ENCODE measurements at places on chromosomes 1 and 21. TPM values are rescaled to one million over a fixed set of nuclear protein-coding genes. Genes with fewer than 3 reads are reported as not detected.
A peak's percentile ranks its signal among the peaks of the same experiment; 100 is the strongest.

GRCh38 chr21:38849776-38850175, 44.0 kb downstream of the ETS2 start:
- H3K4me1 ChIP-seq: no peaks in the 10 kb centered on the region
- no peaks in the 10 kb centered on the region for H3K36me3 ChIP-seq
- no peak for DNase-seq
- no peak overlapping the region for H3K4me3 ChIP-seq
- H3K27me3 ChIP-seq: no peaks in the 10 kb centered on the region

Gene MMEL1
- total RNA-seq: 3.2 TPM

DNA sequence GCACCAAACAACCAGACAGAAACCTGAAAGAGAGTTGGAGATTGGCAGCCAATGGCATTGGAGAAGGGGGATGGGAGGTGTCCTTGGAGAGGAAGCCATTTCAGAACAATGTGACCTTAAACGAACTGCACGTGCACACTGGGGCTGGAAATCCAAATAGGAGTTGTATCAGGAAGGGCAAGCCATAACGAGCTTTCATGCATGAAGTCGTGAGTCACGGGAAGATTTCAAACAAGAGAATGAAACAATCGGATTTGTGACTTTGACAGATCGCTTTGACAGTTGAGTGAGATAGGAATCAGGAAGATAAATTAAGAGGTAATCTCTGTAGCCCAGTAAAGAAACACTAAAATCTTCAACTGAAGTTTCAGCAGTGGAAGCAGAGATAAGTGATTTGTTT, 445.8 kb upstream of the ZP4 start:
- H3K27ac ChIP-seq: no peak overlapping the region
- no peaks in the 10 kb centered on the region for H3K36me3 ChIP-seq
- no peak for DNase-seq

DNA sequence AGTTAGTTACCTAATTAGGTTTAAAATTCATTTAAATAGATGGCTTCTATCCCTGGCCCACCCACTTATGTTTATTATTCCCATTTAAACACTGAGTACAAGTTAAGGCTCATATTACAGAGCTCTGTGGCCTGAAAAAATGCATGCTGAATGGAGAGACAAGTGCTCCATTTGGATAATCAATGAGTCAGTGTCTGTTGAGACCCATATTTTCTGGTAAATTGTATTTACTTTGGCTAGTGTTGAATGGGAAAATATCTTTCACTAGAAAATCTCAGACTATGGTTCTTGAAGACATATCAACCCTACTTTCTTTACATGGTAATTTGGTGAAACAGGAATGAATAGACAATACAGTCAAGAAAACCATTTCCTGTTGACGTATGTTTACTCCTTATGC, 356.0 kb downstream of the S1PR1 start:
- no peaks in the 10 kb centered on the region for H3K4me1 ChIP-seq
- no peak for DNase-seq
- no peaks in the 10 kb centered on the region for H3K27me3 ChIP-seq
- H3K27ac ChIP-seq: no peak overlapping the region

GRCh38 chr1:213008564-213008963, 7.1 kb downstream of the ANGEL2 start:
- H3K4me1 ChIP-seq: no peaks in the 10 kb centered on the region
- H3K36me3 ChIP-seq: peaks cover 72% of the 10 kb centered on the region
- no peak overlapping the region for H3K27ac ChIP-seq

DNA sequence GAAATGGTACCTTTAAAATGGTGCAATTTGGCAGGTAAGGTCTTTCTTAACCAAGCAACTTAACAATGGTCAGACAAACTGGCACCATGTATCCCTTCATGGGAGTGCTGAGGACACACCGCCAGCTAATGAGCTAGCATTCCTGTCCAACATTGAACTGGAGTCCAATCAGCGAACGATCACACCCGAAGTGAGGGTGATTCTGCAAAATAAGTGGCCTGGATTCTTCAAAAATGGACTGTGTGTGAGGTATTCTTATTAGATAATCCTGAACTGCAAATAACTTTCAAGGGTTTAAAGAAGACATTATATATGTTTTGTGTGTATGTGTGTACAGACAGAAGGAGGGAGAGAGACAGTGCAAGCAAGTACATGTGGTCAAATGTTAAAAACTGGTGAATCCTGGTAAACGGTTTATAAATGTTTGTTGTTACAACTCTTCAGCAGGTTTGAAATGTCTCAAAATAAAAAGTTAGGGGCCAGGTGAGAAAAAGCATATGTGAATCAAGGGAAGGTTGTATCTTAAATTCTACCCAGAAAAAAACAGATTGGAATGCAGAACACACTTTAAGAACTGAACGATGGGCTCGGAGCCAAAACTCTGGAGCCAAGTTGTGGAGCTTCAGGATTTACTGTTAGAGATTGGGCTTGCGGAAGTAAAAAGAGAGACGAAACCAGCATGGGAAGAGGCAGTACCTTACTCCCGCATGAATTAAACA, 20.9 kb downstream of the GADD45A start:
- no peak for DNase-seq
- H3K4me3 ChIP-seq: no peak overlapping the region
- peaks cover 3% of the 10 kb centered on the region for H3K4me1 ChIP-seq
- peaks cover 27% of the 10 kb centered on the region for H3K36me3 ChIP-seq
- H3K27me3 ChIP-seq: no peaks in the 10 kb centered on the region

DNA sequence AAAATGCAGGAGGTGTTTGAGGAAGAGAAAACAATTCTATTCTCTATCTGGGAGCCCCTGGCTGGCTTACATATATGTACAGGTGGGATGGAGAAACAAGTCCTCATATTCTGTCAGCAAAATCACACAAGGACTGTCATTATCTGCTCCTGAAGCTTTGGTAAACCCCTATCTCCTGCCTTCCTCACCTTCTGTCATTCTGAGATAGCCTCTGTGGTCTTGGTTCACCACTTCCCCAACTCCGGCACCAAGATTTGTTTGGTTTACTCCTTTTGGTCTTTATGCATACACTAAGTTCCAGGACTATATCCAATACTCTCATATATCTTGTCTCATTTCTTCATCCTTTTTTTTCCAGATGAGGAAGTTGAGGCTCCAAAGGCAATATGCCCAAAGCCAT, 551.1 kb downstream of the PLPP3 start:
- DNase-seq: no peak
- H3K27me3 ChIP-seq: no peaks in the 10 kb centered on the region
- H3K4me1 ChIP-seq: no peaks in the 10 kb centered on the region

- no peaks in the 10 kb centered on the region for H3K4me1 ChIP-seq
- H3K4me3 ChIP-seq: no peak overlapping the region
- no peak for DNase-seq
- no peak overlapping the region for H3K27ac ChIP-seq
Observed at GRCh38 chr1:29062157-29062942, 61.4 kb downstream of the TMEM200B start.

Gene CNR2
- total RNA-seq: 0.06 TPM

Gene LRRC38
- total RNA-seq: 0.17 TPM

GRCh38 chr1:149877211-149877946, 22.0 kb upstream of the BOLA1 start:
- no peak overlapping the region for H3K4me3 ChIP-seq
- H3K36me3 ChIP-seq: no peaks in the 10 kb centered on the region
- H3K27me3 ChIP-seq: no peaks in the 10 kb centered on the region

DNA sequence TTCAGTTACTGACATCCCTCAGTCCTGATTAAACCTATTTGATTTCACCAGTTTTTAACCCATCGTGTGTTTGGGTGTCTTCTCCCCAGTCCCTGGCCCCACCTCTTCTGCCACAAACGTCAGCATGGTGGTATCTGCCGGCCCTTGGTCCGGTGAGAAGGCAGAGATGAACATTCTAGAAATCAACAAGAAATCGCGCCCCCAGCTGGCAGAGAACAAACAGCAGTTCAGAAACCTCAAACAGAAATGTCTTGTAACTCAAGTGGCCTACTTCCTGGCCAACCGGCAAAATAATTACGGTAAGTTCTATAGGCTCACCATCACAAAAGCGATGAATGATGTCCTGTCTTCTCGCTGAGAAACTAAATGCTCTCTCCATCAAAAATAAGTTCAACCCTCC, 28.7 kb downstream of the NBPF3 start:
- H3K36me3 ChIP-seq: no peaks in the 10 kb centered on the region
- H3K27me3 ChIP-seq: no peaks in the 10 kb centered on the region
- no peak overlapping the region for H3K27ac ChIP-seq
- H3K4me3 ChIP-seq: no peak overlapping the region
- H3K4me1 ChIP-seq: no peaks in the 10 kb centered on the region
- no peak for DNase-seq

Gene PRDM16
- 21.0 TPM for total RNA-seq

Gene TAS1R1
- total RNA-seq: not detected

Gene OR2T11
- not detected for total RNA-seq

DNA sequence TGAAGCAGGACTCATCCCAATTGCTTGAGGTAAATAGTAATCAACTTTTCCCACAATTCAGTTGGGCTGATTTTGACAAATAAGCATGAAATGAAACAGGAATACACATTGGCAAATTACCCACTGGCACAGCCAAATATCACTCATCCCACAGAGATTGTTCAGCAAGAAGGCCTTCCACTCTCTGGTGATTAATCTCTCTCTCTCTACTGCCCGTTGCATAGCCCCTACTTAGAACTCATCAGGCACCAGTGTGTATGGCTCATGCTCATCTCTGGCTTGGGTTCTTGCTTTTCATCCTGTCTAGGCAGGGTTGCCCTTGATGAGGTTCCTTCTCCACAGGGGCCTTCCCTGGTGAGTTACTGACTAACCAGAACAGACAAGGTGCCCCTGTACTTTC, 1.1 kb downstream of the BSDC1 start:
- H3K4me3 ChIP-seq: peak overlapping the region; percentile 96
- H3K27ac ChIP-seq: no peak overlapping the region
- no peaks in the 10 kb centered on the region for H3K27me3 ChIP-seq
- H3K36me3 ChIP-seq: peaks cover 26% of the 10 kb centered on the region
- H3K4me1 ChIP-seq: peaks cover 20% of the 10 kb centered on the region
- DNase-seq: no peak

Gene PDPN
- 47.0 TPM for total RNA-seq

- no peak overlapping the region for H3K27ac ChIP-seq
- H3K4me1 ChIP-seq: no peaks in the 10 kb centered on the region
- H3K4me3 ChIP-seq: no peak overlapping the region
- no peaks in the 10 kb centered on the region for H3K27me3 ChIP-seq
- no peak for DNase-seq
Observed at GRCh38 chr1:72375226-72375625, 92.9 kb upstream of the NEGR1 start.

Gene DIRAS3
- total RNA-seq: 1.4 TPM

DNA sequence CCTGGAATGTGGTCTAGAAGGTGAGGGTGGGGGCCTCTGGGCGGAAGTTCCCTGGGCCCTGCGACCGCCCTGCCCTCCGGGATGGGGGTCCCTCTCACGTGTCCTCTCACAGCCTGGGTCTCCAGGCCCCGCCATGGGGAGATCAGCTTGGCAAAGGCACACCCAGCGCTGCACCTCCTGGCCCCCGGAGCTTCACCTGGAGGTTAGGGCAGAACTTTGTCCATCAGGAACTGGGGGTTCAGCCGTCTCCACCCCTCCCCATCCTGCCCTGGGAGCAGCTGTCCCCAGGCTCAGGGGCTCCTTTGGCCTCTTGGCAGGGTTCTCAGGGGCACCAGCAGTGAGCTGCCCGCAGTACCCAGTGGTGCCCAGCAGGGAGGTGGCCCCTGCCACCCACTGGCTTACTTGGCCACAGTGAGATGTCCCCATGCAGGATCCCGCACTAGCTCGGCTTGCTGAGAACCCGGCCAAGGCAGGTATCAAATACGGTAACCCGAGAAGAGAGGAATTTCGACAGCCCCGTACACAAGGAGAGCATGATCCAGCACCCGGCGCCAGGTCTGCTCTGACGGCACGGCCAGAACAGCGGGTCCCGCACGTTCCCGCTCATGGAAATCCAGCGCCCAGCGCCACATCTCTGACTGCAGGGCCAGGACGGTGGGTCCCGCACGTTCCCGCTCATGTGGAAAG, 36.7 kb downstream of the RRP1 start:
- no peaks in the 10 kb centered on the region for H3K36me3 ChIP-seq
- H3K4me3 ChIP-seq: no peak overlapping the region
- H3K27ac ChIP-seq: no peak overlapping the region
- peaks cover 11% of the 10 kb centered on the region for H3K27me3 ChIP-seq
- DNase-seq: no peak

Gene PLA2G5
- 4.9 TPM for total RNA-seq

DNA sequence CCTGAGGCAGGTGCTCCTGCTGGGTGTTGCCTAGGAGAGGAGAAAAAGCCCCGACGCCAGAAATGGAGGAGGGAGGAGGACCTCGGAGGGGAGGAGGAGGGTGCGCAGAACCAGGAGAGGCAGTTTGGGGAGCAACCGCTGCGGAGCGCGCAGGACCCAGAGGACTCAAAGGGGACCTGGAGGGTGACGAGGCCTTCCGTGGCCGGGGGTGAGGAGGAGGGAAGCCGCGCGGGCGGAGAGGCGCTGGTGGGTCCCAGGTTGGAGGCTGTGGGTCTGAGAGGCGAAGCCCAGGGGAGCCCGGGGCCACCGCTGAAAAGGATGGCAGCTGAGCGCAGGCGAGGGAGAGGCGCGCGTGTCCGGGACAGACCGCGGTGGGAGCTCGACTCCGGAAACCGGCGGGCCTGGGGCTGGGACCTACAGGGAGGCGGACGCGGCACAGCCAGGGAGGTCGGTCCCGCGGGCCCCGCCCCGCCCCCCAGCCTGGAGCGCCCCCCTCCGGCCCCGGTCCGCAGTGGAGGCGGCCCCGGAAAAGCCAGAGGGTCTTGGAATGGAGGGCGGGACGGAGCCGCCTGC, 15.1 kb downstream of the RNF223 start:
- no peak for DNase-seq
- H3K4me3 ChIP-seq: peak overlapping the region; percentile 52
- H3K36me3 ChIP-seq: no peaks in the 10 kb centered on the region
- peaks cover 43% of the 10 kb centered on the region for H3K27me3 ChIP-seq
- H3K27ac ChIP-seq: no peak overlapping the region
- H3K4me1 ChIP-seq: peaks cover 21% of the 10 kb centered on the region

Gene MYOC
- total RNA-seq: 0.69 TPM

DNA sequence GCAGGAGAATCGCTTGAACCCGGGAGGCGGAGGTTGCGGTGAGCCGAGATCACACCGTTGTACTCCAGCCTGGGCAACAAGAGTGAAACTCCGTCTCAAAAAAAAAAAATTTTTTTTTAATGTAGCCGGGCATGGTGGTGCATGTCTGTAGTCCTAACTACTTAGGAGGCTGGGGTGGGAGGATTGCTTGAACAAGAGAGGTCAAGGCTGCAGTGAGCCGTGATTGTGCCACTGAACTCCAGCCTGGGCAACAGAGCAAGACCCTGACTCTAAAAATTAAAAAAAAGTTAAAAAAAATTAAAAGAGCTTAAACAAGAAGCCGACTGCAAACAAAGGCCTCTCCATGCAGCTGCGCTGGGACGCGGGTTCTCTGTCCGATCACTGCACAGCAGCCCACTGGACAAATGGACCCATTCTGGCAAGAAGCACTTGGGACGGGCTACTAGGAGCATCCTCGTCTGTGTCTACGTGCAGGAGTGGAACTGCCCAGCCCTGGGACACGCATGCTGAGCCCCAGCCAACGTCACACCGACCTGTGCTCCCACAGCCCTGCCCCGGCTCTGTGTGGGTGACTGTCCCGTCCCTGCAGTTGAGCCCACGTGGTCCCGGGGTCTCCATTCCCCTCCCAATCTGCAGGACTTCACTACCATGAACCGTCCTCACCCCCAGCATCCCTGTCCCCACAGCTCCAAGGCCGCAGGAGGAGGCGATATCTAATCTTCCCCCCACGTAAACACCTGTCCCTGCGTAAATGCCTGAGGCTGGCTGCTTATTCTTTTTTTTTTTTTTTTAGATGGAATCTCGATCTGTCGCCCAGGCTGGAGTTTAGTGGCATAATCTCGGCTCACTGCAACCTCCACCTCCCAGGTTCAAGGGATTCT, 12.3 kb downstream of the SLC35E2B start:
- no peak overlapping the region for H3K27ac ChIP-seq
- H3K27me3 ChIP-seq: no peaks in the 10 kb centered on the region
- peaks cover 10% of the 10 kb centered on the region for H3K4me1 ChIP-seq
- no peak for DNase-seq
- no peak overlapping the region for H3K4me3 ChIP-seq
- H3K36me3 ChIP-seq: peaks cover 3% of the 10 kb centered on the region

Gene RGSL1
- not detected for total RNA-seq

All from upper lobe of right lung (tissue), 1 donor.